Osteoblast (primary cell): ENCODE measurements at places on chromosomes 16 and 17.
A peak's percentile ranks its signal among the peaks of the same experiment; 100 is the strongest.

DNA sequence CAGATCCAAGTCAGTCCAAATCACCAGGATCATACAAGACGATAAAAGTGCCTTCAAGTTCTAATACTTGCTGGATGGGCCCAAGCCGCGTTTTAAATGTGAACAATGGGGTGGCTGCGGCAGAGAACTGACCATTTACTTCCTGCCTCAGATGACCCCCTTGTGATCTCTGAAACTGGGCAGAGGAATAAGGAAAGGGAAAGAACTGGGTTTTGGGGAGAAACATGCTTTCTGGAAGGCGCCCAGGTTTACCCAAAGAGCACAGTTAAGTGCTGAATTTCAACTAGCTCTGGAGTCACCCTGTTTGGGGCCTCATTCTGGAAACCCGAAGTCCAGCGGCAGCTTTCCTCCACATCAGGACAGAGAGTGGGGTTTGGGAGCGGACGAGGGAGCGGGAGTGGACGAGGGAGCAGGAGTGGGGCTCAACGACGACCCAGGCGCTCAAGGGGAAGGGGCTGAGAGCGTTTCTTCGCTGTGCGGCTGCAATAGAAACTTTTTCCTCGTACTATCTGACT lies 1.6 kb downstream of the FAM20A start:
- H3K27ac ChIP-seq, result peak overlapping the region; percentile 71
- peak overlapping the region; percentile 79 for H3K4me3 ChIP-seq
- peaks cover 5% of the 10 kb centered on the region for H3K36me3 ChIP-seq
- peaks cover 45% of the 10 kb centered on the region for H3K4me1 ChIP-seq
- no peaks in the 10 kb centered on the region for H3K27me3 ChIP-seq
- peak; percentile 83 for DNase-seq

DNA sequence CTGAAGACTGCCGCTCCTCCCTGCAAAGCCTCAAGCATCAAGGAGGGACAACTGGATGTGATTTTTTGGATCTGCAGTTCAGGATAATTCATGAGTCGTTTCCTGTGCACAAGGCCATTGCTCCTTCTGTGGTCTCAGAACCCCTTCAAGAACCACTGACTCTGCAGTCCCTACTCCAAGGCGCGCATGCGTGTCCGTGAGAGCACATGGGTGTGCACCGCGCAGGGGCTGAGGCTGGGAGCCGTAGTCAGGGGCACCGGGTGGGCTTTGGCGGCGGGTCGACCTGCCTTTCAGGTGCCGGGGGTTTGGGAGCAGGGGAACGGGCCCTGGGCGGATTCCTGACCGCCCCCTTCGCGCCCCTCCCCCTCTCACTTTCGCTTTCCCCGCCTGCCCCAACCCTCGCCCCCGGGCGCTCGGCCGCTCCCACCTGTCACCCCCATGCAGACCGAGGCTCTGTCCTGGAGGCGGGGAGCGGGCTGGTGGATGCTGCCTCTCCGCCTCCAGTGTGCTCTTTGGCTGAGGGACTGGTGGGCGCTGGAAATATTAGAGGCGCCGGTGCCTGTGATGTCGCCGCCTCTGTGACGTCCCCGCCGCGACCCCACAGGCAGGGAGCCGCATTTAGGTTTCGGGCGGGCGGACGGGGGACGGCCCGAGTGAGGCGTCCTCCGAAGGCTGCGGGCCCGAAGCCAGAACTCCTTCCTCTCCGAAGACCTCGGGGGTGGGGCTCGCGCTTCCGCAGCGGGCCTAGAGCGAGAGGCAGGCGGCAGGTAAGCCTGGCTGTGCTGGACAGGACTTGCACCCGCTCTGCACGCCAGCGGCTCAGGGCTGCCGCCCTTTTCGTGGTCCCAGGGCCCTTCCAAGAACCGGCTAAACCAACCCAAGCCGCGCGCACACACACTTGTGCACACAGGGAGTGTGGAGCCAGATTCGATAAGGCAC lies at the start of gene SPATA32:
Gene SPATA32, minus strand, starts transcription at position 518 of the 939 bp plus-strand sequence. Its CDS starts 78 bp downstream, at position 440.
- peaks cover 31% of the 10 kb centered on the region for H3K36me3 ChIP-seq
- peaks cover 30% of the 10 kb centered on the region for H3K4me1 ChIP-seq
- peaks cover 14% of the 10 kb centered on the region for H3K27me3 ChIP-seq
- DNase-seq, result peak; percentile 67
- H3K27ac ChIP-seq, result no peak within 1 kb of the TSS
- peak within 1 kb of the TSS; percentile 61 for H3K4me3 ChIP-seq

DNA sequence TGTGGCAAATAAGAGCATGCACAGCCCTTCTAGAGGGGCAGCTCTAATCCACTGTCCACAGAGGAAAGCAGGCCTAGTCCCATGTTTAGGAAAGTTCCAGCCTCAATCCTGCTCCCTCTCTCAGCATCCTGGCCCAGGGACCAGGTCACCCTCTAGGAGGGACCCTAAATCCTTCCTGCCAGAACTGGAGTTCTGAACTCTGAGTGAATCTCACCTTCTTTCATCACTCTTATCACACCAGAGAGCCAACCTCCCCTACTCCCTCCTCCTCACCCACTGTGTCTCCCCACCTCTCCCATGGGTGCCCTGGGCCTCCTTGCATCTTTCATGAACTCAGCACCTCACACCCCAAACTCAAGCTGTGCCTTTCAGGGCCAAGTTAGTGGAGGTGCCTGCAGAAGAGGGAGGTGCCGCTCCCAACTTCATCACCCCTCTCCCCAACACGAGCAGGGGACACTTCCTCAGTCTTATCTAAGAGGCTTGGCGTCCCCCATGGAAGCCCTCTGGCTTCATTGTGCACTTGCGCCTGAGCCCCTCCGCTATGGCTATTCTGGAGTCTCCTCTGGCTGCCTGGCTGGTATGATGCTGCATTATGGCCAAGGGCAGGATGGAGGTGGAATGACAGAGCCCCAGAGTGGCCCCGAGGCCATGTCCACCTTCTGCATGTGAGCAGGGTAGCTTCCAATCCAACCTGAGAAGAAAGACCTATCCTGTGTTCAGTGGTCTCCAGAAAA lies 31.7 kb downstream of the PIK3R6 start:
- DNase-seq, result no peak
- H3K4me3 ChIP-seq, result no peak overlapping the region
- peaks cover 9% of the 10 kb centered on the region for H3K27me3 ChIP-seq
- H3K27ac ChIP-seq, result no peak overlapping the region
- H3K4me1 ChIP-seq, result no peaks in the 10 kb centered on the region

DNA sequence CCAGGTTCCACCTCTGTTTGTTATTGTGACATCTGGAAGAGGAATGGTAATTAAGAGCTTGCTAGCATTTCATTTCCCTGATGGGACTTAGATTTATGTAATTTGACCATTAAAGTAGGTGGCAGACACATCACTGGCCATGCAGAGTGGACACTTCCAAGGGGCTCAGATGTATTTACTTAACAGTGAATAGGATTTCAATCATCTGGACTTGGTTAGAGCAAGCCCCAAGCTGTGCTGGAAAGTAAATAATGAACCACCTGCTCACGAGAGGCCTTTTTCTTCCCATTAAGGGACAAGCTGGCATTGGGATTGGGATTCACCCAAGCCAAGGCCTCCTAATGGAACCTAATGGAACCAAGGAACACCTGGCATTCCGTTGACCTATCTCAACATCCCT lies 395.3 kb downstream of the HS3ST4 start:
- H3K4me3 ChIP-seq, result no peak overlapping the region
- no peaks in the 10 kb centered on the region for H3K36me3 ChIP-seq
- no peaks in the 10 kb centered on the region for H3K4me1 ChIP-seq

DNA sequence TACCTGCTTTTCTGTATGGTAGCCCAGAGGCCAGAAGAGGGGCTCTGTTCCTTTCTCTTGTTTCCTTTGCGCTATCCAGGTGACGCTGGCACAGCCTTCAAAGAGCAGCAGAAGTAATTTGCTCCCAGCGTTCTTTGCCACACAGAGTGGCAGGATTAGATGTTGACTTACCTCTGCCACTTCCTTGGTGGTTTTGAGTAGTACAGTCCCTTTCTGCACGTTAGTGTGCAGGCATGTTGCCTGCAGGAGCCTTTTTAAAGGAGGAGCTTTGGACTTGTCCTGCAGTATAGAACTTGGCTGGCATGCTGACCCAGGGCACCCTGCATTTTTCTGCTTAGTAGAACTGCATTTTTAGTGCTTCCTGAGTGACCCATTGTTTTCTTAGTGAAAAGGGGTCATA lies at the start of gene ABCC11:
Gene ABCC11, minus strand, starts transcription at position 229 of the 400 bp plus-strand sequence. CDS start 15,618 bp downstream, outside the sequence.
- no peaks in the 10 kb centered on the region for H3K27me3 ChIP-seq
- DNase-seq, result no peak
- H3K36me3 ChIP-seq, result peaks cover 5% of the 10 kb centered on the region

- H3K4me1 ChIP-seq, result no peaks in the 10 kb centered on the region
- no peak for DNase-seq
- no peak overlapping the region for H3K4me3 ChIP-seq
Measured at GRCh38 chr17:48871035-48871550, 21.5 kb upstream of the ATP5MC1 start.

- no peaks in the 10 kb centered on the region for H3K4me1 ChIP-seq
- no peak overlapping the region for H3K27ac ChIP-seq
- no peaks in the 10 kb centered on the region for H3K27me3 ChIP-seq
- no peak for DNase-seq
Measured at GRCh38 chr16:6749698-6750097, 582.9 kb upstream of the RBFOX1 start.

GRCh38 chr16:89905511-89906139 lies 13.0 kb upstream of the MC1R start:
- H3K4me3 ChIP-seq, result no peak overlapping the region
- no peaks in the 10 kb centered on the region for H3K27me3 ChIP-seq
- H3K27ac ChIP-seq, result no peak overlapping the region
- H3K4me1 ChIP-seq, result peaks cover 3% of the 10 kb centered on the region
- peak; percentile 96 for DNase-seq

GRCh38 chr17:2549392-2550211 lies 37.9 kb upstream of the METTL16 start:
- no peaks in the 10 kb centered on the region for H3K4me1 ChIP-seq
- H3K4me3 ChIP-seq, result no peak overlapping the region
- no peaks in the 10 kb centered on the region for H3K36me3 ChIP-seq
- no peak for DNase-seq
- no peak overlapping the region for H3K27ac ChIP-seq

DNA sequence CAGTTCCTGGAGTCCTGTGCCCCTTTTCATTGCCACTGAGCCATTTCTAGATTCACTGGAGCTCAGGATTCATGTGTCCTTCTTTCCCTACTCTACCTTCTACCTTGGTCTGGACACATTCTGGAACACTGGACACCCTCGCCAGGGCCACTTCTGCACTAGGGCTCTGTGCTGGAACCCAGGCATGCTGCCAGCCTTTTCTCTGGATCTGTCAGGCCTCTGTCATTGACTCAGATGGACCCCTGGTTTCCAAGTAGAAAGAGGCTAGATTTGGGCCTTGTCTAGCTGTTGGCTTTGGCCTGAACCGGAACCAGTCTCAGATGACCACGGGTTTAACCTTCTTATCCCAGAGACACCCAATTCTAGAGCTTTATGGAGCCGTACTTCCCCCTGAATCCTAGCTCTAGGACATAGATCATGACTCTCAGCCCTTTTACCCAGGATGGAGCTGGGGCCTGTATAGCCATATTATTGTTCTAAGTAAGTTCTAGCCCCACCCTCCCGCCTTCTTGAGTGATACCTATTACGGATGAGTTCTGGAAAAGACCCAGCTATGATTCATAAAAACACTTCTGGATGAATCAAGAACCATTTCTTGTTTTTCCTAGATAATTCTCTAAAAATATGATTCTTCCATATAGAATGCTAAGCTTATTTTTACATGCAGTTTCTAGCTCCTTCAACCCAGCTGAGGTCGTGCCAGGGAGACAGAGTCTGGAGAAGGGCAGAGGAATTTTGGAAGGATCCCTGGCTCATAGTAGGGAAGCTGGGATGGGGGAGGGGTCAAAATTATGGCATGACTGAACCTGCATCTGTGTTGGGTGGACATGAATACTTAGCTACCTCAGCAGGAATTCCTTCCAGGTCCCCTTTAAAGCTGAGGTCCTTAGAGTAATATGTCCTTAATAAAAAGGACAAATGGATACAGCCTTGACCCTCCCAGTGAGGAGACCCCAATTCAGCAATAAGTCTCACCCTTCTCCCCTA lies 1.1 kb upstream of the CHRNB1 start:
- H3K36me3 ChIP-seq, result no peaks in the 10 kb centered on the region
- DNase-seq, result peak; percentile 93

- no peak overlapping the region for H3K27ac ChIP-seq
- H3K4me3 ChIP-seq, result no peak overlapping the region
- H3K27me3 ChIP-seq, result peaks cover 19% of the 10 kb centered on the region
- DNase-seq, result no peak
- no peaks in the 10 kb centered on the region for H3K36me3 ChIP-seq
- peaks cover 7% of the 10 kb centered on the region for H3K4me1 ChIP-seq
Measured at GRCh38 chr16:50696126-50696525, 2.7 kb downstream of the NOD2 start.

GRCh38 chr16:81585785-81586184 lies 141.2 kb downstream of the CMIP start:
- H3K27me3 ChIP-seq, result no peaks in the 10 kb centered on the region
- H3K4me3 ChIP-seq, result no peak overlapping the region
- no peak overlapping the region for H3K27ac ChIP-seq
- no peaks in the 10 kb centered on the region for H3K4me1 ChIP-seq
- DNase-seq, result peak; percentile 56
